Calu3 (cell line): ENCODE measurements at places on chromosomes 6 and 20.

DNA sequence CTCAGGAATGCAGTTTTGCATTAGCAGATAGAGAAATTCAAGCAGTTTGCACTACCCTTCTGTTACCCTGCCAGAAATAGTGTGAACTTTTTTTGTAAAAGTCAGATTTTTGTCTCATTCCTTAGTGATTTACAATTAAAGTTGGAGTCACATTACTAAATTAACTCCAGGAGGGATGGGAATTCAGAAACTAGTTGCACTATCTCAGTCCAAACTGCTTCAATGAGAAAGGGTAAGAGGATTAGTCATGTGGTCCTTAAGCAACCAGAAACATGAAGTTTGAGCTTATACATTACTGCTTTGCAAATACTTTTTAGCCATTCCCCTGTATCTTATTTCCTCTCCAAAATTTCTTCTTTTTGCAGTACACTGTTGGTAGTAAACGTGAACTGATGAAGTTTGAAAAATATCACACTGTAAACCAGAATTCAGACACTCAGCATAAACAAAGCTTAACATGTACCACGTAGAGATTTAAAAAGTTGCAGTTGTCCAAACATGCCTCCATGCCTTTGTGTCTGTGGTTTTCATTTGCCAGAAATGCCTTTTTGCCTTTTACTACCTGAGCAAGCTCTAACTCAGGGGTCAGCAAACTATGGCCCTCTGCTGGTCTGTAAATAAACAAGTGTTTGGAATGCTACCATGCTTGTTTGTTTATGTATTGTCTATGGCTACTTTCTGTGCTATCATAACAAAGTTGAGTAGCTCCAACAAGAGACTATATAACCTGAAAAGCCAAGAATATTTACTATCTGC is 49.7 kb downstream of the TP53INP2 start:
- no peak overlapping the region for H3K27ac ChIP-seq
- peaks cover 46% of the 10 kb centered on the region for H3K36me3 ChIP-seq

DNA sequence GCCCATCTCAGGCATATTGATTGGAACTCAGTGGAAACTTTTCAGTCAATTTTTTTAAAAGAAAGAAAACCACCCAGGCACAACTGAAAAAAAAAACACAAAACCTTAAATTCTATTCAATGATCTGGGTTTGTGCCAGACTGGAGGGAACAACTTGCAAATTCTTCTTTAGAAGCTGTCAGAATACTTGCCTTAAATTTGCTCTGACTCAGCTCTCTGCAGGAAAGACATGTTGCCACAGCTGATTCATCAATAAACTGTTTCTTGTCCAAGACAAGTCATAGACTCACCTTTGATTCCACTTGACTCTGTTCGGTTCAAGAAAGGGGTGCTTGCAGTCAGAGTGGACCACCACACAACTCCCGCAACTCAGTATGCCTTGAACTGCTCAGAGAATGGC is 117.8 kb upstream of the F13A1 start:
- no peaks in the 10 kb centered on the region for H3K4me1 ChIP-seq
- no peaks in the 10 kb centered on the region for H3K36me3 ChIP-seq
- H3K4me3 ChIP-seq = no peak overlapping the region
- no peak overlapping the region for H3K27ac ChIP-seq
- DNase-seq = no peak

DNA sequence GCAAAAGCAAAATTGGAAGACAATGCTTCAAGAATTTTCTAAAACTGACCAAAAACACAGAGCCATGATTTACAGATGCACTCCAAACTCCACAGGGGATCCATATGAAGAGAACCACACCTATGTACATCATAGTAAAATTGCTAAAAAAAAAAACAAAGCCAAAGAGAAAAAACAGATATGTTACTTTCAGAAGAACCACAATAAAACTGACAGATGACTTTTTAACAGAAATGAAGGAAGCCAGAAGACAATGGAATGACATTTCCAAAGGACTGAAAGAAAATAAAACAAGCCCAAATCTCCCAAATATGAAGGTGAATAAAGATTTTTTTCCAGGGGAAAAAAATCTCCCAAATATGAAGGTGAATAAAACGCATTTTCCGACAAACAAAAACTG is 17.5 kb downstream of the TRERF1 start:
- no peaks in the 10 kb centered on the region for H3K36me3 ChIP-seq
- no peaks in the 10 kb centered on the region for H3K27me3 ChIP-seq
- H3K4me3 ChIP-seq = no peak overlapping the region
- no peaks in the 10 kb centered on the region for H3K4me1 ChIP-seq

GRCh38 chr6:20709451-20709850 is 175.2 kb downstream of the CDKAL1 start:
- peaks cover 57% of the 10 kb centered on the region for H3K4me1 ChIP-seq
- H3K27me3 ChIP-seq = no peaks in the 10 kb centered on the region
- peaks cover 9% of the 10 kb centered on the region for H3K36me3 ChIP-seq
- no peak overlapping the region for H3K27ac ChIP-seq

DNA sequence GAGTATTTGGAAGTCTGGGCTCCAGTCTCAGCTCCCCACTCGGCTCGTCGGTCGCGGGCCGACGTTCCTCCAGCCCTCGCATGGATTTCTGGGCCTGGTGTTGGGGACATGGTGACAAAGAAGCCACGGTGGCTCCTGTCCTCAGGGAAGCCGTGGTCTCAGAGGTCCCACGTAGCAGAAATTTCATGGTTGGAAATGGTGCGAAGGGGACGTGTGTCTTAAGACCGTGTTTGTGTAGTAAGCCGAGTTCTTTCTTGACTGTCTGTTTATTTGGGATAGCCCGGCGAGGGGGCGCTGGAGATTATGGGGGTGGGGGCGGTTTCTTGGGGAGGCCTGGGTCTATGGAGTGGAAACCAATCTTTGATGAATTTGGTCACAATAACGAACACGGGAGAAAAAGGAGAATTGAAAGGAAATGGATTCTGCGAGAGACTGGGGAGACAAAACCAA is 23.5 kb upstream of the MAP3K7 start:
- DNase-seq = no peak
- H3K4me3 ChIP-seq = peak overlapping the region; percentile 64
- peaks cover 51% of the 10 kb centered on the region for H3K27me3 ChIP-seq
- H3K36me3 ChIP-seq = peaks cover 10% of the 10 kb centered on the region
- H3K4me1 ChIP-seq = peaks cover 9% of the 10 kb centered on the region
- H3K27ac ChIP-seq = no peak overlapping the region

- H3K27me3 ChIP-seq = no peaks in the 10 kb centered on the region
- no peak for DNase-seq
- H3K36me3 ChIP-seq = no peaks in the 10 kb centered on the region
- H3K27ac ChIP-seq = no peak overlapping the region
Observed at GRCh38 chr20:50517817-50518154, 7.6 kb downstream of the PTPN1 start.

DNA sequence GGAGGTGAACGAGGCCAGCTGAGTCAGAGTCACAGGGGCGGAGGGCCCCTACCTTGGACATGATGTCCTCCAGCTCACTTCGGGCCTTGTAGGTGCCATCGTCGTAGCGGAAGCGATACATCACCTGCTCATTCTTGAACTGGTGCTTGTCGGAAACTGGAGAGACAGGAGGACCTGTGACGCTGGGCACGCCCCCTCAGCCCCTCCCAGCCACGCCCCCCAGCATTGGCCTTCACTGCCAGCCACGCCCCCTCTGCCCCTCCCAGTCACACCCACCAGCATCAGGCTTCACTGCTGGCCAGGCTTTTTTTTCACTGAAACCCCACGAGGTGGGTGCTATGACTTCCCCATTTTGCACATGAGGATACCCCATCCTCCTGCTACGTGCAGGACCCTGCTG is 148.2 kb downstream of the PREX1 start:
- H3K4me3 ChIP-seq = no peak overlapping the region
- peak; percentile 87 for DNase-seq

DNA sequence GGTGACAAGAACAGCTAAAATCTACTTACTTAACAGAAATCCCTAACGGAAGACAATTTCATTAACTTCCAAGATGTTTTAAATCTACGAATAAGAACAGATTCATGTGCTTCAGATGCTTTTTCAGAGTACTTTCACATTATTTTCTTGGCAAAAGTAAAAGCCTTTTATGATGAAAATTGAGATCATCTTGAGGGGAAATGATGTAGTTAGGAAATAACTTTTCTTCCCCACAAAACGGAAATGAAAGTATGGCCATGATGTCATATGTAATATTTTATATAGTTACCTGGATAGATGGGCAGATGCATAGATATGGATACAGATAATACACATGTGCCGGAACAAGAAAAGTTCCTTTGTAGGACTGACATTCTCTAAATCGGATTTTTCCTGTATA is 32.8 kb downstream of the SASH1 start:
- no peaks in the 10 kb centered on the region for H3K36me3 ChIP-seq
- H3K27me3 ChIP-seq = no peaks in the 10 kb centered on the region
- no peak overlapping the region for H3K27ac ChIP-seq
- H3K4me3 ChIP-seq = no peak overlapping the region
- no peaks in the 10 kb centered on the region for H3K4me1 ChIP-seq

- peaks cover 30% of the 10 kb centered on the region for H3K36me3 ChIP-seq
- H3K27ac ChIP-seq = no peak overlapping the region
- H3K4me3 ChIP-seq = no peak overlapping the region
Observed at GRCh38 chr20:44734938-44735337, 10.7 kb upstream of the KCNK15 start.

DNA sequence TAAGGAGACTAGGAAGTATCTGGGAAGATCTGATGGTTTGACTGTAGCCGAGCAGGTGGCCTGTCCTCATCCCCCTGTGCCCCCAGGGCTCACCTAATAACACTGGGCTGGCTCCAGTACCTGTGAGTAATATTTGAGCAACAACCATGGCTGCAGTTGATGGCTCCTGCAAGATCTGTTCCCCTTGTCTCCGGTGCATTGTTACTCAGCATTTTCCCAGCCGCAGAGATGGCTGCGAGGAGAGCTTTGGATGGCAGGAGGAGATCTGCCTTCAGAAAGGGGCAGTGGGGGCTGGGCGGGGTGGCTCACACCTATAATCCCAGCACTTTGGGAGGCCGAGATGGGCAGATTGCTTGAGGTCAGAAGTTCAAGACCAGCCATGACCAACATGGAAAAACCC is 39.3 kb downstream of the PTK7 start:
- peaks cover 9% of the 10 kb centered on the region for H3K4me1 ChIP-seq
- DNase-seq = no peak
- H3K27ac ChIP-seq = no peak overlapping the region
- no peaks in the 10 kb centered on the region for H3K36me3 ChIP-seq
- no peak overlapping the region for H3K4me3 ChIP-seq
- H3K27me3 ChIP-seq = no peaks in the 10 kb centered on the region

- no peak for DNase-seq
- peaks cover 8% of the 10 kb centered on the region for H3K36me3 ChIP-seq
- H3K27me3 ChIP-seq = no peaks in the 10 kb centered on the region
- H3K27ac ChIP-seq = no peak overlapping the region
Observed at GRCh38 chr6:79196912-79197311, 37.6 kb downstream of the HMGN3 start.

DNA sequence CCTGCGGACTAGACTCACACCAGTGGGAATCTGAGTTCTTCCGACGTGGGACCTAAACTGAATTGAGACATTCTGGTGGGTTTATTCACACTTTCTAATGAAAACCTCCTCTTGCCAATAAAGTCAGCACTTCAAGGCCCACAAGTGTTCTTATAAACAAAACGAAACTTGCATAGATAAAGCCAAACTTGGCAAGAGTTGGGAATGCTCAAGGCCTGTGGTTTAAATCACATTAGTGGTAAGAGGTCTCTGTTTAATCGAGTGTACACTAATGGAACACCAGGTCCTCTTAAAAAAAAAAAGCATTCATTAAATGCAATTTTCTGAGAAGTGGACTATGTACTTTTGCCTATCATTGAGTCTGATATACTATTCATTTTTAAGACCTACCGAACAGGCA is 143.3 kb downstream of the SMOC2 start:
- H3K4me3 ChIP-seq = no peak overlapping the region
- H3K36me3 ChIP-seq = no peaks in the 10 kb centered on the region
- H3K27ac ChIP-seq = no peak overlapping the region
- no peaks in the 10 kb centered on the region for H3K4me1 ChIP-seq
- peaks cover 7% of the 10 kb centered on the region for H3K27me3 ChIP-seq
- no peak for DNase-seq

GRCh38 chr6:125228981-125229479 is 72.7 kb downstream of the HDDC2 start:
- no peak overlapping the region for H3K27ac ChIP-seq
- H3K36me3 ChIP-seq = no peaks in the 10 kb centered on the region
- H3K27me3 ChIP-seq = no peaks in the 10 kb centered on the region
- no peak for DNase-seq
- no peak overlapping the region for H3K4me3 ChIP-seq

DNA sequence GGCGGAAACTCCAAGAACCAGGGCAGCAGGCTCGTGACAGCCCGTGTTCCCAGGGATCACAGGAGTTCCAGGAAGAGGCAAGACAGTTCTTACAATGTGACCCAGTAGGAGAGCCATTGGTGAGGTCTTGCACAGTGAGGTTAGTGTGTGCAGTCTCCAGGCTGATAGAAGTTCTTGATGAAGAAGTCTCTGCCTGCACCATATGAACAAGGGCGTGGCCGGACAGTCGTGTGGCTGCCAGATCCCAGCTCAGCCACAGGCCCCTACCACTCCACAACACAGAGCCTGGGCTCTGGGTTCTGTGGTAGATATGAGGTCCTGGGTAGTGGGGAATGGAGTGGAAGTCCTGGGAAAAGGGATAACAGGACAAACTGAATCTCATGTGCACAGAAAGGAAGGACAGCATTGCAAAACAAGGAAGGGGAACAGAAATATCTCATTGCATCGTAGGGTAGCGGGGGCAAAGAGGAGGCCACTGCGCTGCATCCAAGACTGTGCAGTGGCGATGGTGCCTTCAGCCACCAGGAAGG is 65.2 kb downstream of the STX11 start:
- peak overlapping the region; percentile 99 for H3K27ac ChIP-seq
- peaks cover 7% of the 10 kb centered on the region for H3K27me3 ChIP-seq
- H3K4me1 ChIP-seq = peaks cover 16% of the 10 kb centered on the region
- DNase-seq = no peak
- H3K4me3 ChIP-seq = peak overlapping the region; percentile 80
